NCI-H187 treated with DMSO at 0.1 percent for 48 hours (cell line): ENCODE measurements at places on chromosomes 3 and 15.

GRCh38 chr3:58575971-58576652, 1.1 kb downstream of the FAM107A start:
- no peak for DNase-seq

DNA sequence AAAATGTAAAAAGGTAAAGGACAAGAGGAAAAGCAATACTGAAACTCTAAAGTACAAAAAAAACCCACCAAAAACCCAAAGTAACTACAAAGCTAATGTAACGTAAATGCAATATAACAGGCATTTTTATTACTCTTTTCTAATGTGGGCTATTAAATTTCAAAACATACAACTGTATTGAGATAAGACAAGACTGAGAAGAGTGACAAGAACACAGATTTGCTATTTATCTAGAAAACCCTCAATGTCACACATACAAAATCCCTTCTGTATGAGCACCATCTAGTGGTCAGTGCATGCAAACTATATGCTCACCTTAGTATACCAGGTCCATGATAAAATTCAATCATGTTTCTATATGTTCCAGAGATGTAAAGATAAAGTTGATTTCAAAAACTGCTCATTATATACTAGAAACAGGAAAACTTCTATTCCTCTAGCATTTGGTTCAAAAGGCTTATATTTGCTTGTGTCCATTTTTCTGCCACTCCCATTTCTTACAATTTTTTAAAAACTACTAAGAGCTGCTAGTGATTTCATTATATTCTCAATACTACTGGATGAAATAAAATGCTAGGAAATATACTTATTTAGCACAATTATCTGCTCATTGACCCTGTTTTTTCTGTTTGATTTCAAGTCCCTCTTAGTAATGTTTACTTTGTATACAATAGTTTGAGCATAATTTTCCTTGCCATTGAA, 111.4 kb downstream of the DLG1 start:
- peak; percentile 28 for DNase-seq

DNA sequence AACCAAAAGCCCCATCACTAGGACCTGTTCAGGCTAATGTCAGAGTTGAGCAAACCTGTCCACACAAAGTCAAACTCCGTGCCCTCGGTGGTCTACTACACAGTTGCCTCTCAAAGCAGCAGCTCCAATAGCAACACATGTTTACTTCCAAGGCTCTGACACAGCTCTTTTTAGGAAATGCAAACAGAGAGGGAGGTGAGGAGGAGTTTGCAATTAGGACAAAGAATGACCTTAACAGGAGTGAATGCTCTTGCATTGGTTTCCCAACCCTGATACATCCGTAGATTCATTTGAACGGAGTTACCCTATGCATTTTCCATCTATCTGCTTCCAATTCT, 64.8 kb upstream of the GOLGA8B start:
- DNase-seq: no peak

- DNase-seq: no peak
Measured at GRCh38 chr15:49964061-49964460, 155.0 kb downstream of the ATP8B4 start.

- DNase-seq: no peak
Measured at GRCh38 chr15:25731411-25731810, 131.7 kb downstream of the ATP10A start.

DNA sequence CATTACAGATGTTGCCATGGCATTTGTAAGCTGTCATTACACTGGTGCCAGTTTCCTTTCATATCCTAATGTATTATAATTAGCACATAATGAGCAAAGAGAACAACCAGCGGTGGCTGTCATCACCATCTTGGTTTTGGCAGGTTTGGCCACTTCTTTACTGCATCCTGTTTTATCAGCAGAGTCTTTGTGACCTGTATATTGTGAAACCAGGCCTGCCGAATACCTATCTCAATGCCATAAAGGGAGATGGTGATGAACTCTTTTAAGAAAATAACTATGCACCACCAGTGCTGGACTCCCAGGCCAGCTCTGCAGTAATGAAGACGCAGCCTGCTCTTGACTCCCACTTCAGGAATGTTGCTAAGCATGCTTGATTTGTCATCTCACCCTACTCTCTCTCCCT, 458.1 kb upstream of the NR2F2 start:
- DNase-seq: no peak
